ENCODE measurements at places on chromosomes 16 and 17.

- H3K27me3 ChIP-seq: no peaks in the 10 kb centered on the region
- no peaks in the 10 kb centered on the region for H3K36me3 ChIP-seq
- no peak for DNase-seq
- H3K27ac ChIP-seq: peak overlapping the region; percentile 49
- no peak overlapping the region for H3K4me3 ChIP-seq
Observed at GRCh38 chr16:86062271-86062965, 163.5 kb downstream of the IRF8 start.

DNA sequence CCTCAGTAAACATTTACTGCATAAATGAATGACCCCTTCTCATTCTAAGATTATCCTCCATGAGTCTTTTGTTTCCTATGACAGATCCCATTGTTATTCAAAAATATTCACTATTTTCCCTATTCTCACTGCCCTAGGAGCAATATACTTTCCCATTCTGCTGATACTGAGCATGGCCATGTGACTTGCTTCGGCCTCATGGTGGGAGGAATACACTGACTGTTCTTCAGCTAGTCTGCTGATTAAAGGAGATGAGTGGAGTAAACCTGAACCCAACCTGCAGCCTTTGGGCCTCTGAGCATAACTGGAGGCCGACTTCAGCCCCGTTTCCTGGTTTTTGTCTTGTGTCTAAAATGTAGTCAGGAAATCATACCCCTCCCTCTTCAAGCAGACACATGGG lies 531.8 kb upstream of the SALL1 start:
- no peak overlapping the region for H3K4me3 ChIP-seq
- H3K36me3 ChIP-seq: no peaks in the 10 kb centered on the region
- no peak overlapping the region for H3K27ac ChIP-seq
- H3K4me1 ChIP-seq: no peaks in the 10 kb centered on the region
- DNase-seq: no peak

DNA sequence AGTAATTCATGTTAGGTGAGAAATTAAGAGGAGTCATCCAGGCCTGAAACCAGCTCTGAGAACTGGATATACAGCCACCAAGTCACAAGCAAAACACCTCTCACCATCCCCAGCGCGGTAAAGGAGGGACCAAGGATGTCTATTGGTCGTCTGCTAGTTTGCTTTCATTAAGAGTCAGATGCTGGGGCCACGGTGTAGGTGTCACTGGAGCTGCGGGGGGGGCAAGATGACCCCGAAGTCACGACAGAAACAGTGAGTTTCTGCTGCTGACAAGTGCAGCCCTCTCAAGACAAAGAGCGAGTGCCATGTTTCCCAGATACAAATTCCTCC lies 790 bp downstream of the NCBP3 start:
- peak overlapping the region; percentile 87 for H3K4me3 ChIP-seq
- peak overlapping the region; percentile 93 for H3K27ac ChIP-seq
- H3K36me3 ChIP-seq: peaks cover 14% of the 10 kb centered on the region

- no peak overlapping the region for H3K27ac ChIP-seq
- no peak for DNase-seq
- no peaks in the 10 kb centered on the region for H3K4me1 ChIP-seq
- no peaks in the 10 kb centered on the region for H3K27me3 ChIP-seq
Observed at GRCh38 chr16:68935008-68935407, 91.7 kb downstream of the TANGO6 start.

DNA sequence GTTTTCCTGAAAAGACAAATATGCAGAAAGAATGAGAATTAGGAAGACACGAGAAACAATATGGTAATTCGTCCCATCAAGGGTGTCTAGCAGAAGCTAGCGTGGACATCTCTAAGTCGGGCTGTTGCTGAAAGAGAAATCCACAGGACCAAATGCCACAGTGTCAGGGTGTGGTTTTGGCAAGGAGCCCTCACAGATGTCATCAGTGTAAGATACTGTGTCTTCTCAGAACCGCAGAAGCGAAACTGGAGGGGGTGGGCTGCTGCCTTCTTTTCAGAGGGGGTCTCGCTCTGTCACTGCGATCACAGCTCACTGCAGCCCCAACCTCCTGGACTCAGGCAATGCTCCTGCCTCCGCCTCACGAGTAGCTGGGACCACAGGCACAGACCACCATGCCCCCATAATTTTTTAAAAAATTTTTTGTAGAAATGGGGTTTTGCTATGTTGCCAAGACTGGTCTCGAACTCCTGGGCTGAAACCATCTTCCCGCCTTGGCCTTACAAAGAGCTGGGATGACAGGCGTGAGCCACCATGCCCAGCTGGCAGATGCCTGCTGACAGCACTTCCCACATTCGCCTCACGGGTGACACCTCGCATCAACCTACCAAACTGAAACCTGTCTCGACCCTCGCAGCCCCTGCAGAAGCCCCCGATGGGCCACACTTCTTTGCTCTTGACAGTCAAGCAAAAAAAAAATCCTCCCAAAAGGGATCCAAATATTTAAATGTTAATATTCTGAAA lies 26.2 kb downstream of the TRAP1 start:
- peaks cover 10% of the 10 kb centered on the region for H3K36me3 ChIP-seq
- no peaks in the 10 kb centered on the region for H3K4me1 ChIP-seq
- peak overlapping the region; percentile 41 for H3K4me3 ChIP-seq
- no peak for DNase-seq

GRCh38 chr16:18800775-18801144 lies 589 bp downstream of the ARL6IP1 start:
- peaks cover 6% of the 10 kb centered on the region for H3K36me3 ChIP-seq
- H3K27me3 ChIP-seq: no peaks in the 10 kb centered on the region
- DNase-seq: no peak
- H3K27ac ChIP-seq: peak overlapping the region; percentile 86
- peak overlapping the region; percentile 95 for H3K4me3 ChIP-seq

- H3K4me1 ChIP-seq: no peaks in the 10 kb centered on the region
- peaks cover 21% of the 10 kb centered on the region for H3K36me3 ChIP-seq
- H3K4me3 ChIP-seq: no peak overlapping the region
Observed at GRCh38 chr17:37124821-37125173, 176.0 kb downstream of the AATF start.

GRCh38 chr17:57170866-57171265 lies 85.5 kb upstream of the MSI2 start:
- no peaks in the 10 kb centered on the region for H3K36me3 ChIP-seq
- no peak overlapping the region for H3K4me3 ChIP-seq
- no peak overlapping the region for H3K27ac ChIP-seq
- no peaks in the 10 kb centered on the region for H3K27me3 ChIP-seq
- no peak for DNase-seq

- H3K27me3 ChIP-seq: no peaks in the 10 kb centered on the region
- no peak overlapping the region for H3K4me3 ChIP-seq
- H3K4me1 ChIP-seq: peaks cover 60% of the 10 kb centered on the region
- H3K36me3 ChIP-seq: no peaks in the 10 kb centered on the region
- H3K27ac ChIP-seq: no peak overlapping the region
Observed at GRCh38 chr17:2027528-2028233, 2.3 kb upstream of the DPH1 start.

- H3K4me1 ChIP-seq: peaks cover 30% of the 10 kb centered on the region
- H3K27ac ChIP-seq: peak overlapping the region; percentile 70
- no peak overlapping the region for H3K4me3 ChIP-seq
- no peaks in the 10 kb centered on the region for H3K36me3 ChIP-seq
- H3K27me3 ChIP-seq: no peaks in the 10 kb centered on the region
Observed at GRCh38 chr17:1931844-1932579, 93.1 kb downstream of the RTN4RL1 start.

Data from right atrium auricular region (tissue), 2 donors.